ENCODE measurements at places on chromosomes 13 and 19.

GRCh38 chr19:28990522-28990921 is 222.4 kb downstream of the UQCRFS1 start:
- DNase-seq = no peak

- DNase-seq = no peak
These were observed 53.2 kb downstream of the C13orf42 start for GRCh38 chr13:51057906-51058305.

DNA sequence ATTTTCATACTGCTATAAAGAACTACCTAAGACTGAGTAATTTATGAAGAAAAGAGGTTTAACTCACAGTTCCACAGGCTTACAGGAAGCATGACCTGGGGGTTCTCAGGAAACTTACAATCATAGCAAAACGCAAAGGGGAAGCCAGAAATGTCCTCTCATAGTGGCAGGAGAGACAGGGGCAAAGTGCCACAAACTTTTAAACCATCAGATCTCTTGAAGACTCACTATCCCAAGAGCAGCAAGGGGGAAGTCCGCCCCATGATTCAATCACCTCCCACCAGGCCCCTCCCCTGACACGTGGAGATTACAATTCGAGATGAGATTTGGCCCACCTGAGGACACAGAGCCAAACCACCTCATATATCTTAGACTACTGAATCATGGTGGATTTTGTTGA is 198.7 kb downstream of the KCTD12 start:
- DNase-seq = no peak

GRCh38 chr19:20513189-20513904 is 52.2 kb downstream of the ZNF737 start:
- DNase-seq = no peak

DNA sequence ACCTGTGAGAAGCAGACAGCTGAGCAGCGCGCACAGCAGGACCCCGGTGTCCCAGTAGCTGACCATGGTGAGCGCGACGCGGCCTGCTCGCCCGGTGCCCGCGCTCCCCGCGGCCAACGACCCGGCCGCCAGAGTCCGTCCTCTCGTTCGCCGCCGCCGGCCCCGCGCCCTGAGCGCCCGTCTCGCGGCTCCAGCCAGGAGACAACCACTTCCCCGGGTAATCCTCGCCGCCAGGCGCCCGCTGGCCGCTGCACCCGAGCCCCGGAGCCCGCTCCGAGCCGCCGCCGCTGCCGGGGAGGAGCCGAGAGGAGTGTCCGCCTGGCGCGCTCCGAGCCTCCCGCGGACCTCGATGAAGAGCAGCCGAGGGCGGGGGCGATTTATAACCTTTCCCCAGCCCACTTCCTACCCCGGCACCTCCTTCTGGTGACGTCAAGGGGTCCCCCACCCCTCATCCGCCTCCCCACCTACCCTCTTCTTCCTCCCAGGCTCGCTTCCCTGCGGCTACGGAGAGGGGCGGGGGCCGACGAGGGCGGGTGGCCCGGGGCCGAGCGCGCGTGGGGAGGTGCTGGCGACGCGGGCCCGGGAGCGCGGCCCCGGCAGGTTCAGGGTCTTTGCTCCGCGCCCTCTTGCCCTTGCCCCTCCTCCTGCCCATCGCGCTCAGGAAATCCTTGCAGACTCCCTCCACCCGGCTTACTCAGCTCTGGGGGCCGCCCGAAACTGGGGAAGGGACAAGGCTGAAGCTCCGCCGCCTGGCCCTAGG is at the start of gene FLT1:
Gene FLT1 (minus strand): TSS at position 351 of the 760 bp plus-strand sequence. CDS start 285 bp downstream, at position 66.
- DNase-seq = no peak

GRCh38 chr13:108495646-108496361 is 133.6 kb upstream of the MYO16 start:
- DNase-seq = no peak

DNA sequence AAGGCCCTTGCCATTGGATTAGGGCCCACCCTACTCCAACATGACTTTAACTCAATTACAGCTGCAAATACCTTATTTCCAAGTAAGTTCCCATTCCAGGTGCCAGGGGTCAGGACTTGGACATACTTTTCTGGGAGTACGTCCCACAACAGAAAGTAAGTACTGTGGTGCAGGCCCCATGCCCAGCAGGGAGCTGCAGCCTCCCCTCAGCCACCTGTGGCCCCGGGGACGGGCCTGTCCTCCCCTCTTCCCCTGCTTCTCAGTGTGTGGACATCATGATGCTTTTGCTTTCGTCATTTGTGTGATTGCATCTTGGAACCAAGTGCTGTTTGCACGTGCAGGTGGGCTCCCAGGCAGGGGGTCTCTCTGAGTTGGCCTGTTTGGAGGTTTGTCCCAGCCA is 31.9 kb downstream of the CRTC1 start:
- DNase-seq = no peak

DNA sequence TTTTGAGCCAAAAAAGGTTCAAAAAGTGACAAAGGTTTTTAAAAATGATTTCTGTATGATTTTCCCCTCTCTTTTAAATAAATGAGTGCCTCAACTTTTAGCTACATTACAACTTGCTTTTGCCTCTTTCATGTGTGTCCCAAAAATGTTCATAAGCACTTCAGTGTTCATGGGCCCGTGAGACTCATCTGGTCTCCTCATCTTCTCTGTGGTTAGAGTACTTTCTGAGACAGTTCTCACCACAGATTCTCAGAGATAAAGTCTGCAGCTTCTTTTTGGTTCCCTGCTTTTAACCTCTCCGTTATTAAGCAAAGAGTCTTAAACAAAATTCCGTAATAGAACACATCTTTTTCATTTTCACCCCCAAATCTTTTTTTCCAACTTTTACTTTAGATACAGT is 156.9 kb downstream of the DLEU7 start:
- no peak for DNase-seq

- DNase-seq = no peak
These were observed 341.8 kb downstream of the FGF9 start for GRCh38 chr13:22012686-22013085.

DNA sequence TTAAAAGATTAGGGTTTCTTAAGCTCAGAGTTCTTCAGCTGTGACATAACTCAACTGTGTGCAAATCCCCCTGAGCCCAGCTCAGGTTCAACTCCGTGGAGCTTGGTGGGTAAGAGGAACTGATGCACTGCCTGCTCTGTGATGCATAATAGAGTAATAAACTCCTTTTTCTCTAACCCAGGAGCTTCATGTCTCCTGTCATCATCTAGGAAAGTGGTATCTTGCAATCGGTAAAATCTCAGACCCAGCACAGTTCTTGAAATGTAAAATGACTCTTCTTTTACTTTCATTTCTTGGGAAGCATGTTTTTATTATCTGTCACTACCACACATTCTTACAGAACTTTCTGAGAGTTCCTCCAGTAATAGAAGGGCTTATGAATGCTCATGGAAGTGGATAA is 123.8 kb upstream of the PCDH9 start:
- DNase-seq = no peak

GRCh38 chr13:110328573-110328972 is 21.5 kb downstream of the COL4A2 start:
- DNase-seq = no peak

- no peak for DNase-seq
These were observed 615.5 kb upstream of the KLHL1 start for GRCh38 chr13:70723732-70724131.

DNA sequence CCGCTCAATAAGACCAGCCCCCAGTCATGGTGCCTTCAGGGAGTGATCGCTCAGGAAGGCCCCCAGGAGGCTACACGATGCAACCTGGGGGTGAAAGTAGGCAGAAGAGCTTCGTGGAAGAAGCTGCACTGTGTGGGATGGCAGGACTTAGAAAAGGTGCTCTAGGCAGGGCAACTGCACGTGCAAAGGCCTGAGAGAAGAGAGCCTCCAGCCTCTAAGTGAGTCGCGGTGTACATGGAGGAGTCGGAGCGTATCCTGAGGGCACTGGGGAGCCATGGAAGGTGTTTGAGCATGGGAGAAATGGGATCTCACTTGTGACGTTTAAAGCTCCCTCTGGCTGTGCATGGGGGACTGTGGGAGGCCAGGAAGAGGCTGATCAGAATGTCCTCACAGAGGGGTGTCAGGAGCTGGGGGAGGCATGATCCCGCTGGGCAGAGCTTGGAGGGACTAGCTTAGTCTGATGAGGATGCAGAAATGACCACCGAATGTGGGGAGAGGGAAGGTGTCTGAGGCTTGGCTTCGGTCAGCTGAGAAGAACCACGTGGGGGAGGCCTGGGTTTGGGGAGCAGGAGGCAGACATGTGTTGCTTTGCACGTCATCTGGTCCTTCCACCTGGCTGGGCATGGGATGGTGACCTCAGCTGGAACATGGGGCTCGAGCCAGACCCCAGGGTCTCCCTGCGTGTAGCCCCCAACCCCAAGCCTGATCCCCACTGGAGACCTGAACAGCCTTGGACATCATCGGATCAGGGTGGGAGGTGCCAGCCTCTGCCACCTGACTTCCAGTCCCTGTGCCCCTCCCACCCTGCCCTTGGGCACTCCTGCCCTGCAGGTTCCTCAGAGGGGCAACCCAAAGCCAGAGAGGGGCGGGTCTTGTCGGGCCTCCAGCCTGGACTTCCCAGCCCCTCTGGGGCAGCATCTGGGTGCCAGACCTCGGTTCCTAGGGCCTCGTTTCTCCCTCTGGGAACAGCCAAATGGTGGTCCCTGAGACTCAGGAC is 1.1 kb downstream of the APC2 start:
- no peak for DNase-seq

- DNase-seq = no peak
These were observed 27.5 kb downstream of the DPRX start for GRCh38 chr19:53659292-53659691.

- DNase-seq = no peak
These were observed 11.8 kb downstream of the NLRP11 start for GRCh38 chr19:55820037-55820436.

- peak; percentile 73 for DNase-seq
These were observed 17.6 kb downstream of the ACOD1 start for GRCh38 chr13:76965759-76966421.

GRCh38 chr13:20192836-20193161 is at the start of gene GJB2:
Gene GJB2 (minus strand): TSS chr13:20192938. CDS start chr13:20189581, 3,357 bp downstream.
- no peak for DNase-seq

GRCh38 chr13:72168126-72168855 is 301.3 kb upstream of the DACH1 start:
- no peak for DNase-seq

GRCh38 chr13:76783798-76784197 is 102.4 kb downstream of the KCTD12 start:
- no peak for DNase-seq

- no peak for DNase-seq
These were observed 414.1 kb upstream of the SLITRK1 start for GRCh38 chr13:84296401-84296800.

DNA sequence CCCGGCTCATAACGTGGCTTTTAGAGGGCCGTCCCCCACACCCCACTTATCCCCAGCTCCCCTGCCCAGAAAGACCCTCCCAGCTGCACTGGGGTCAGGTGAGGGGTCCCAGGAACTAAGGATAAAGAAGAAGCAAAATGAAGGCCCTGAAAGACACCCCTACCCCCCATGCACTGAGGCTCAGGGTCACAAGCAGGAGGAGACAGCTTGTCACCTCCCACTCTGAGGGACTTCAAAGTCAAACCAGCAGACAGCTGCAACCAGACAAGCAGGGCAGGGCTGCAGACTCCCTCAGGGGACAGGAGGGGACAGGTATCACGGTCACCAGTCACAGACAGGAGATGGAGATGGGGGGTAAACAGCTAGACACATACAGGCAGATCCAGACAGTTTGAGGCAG is 6.1 kb upstream of the NANOS3 start:
- no peak for DNase-seq

Data from tibial artery (tissue), 4 donors.